Stimulated activated CD4-positive, alpha-beta T cell treated with anti-CD3 and anti-CD28 coated beads, Interleukin-1b, Interleukin-23, amount 100 ng/mL, for 1 hour (primary cell): ENCODE measurements at places on chromosomes 4 and X.

DNA sequence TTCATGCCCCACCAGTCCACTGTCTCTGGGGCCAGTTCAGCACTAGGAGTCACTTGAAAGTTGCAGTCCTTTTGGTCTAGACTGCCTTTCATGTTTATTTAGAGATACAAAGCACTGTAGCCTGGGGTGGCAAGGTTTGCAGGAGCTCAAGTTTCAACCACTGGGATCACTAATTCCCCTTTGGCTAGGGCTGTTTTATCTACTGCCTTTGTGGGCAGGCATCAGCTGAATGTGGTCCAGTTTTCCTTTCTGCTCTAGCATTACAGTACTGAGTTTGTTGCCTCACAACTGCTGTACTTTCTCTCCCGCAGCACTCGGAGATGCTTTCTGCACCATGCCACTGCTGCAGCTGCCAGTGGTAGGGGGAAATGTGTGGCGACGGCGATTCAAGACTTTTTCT, 222.3 kb upstream of the HDX start:
- DNase-seq: no peak

- DNase-seq: no peak
Measured at GRCh38 chr4:16386711-16387320, 160.5 kb upstream of the TAPT1 start.

DNA sequence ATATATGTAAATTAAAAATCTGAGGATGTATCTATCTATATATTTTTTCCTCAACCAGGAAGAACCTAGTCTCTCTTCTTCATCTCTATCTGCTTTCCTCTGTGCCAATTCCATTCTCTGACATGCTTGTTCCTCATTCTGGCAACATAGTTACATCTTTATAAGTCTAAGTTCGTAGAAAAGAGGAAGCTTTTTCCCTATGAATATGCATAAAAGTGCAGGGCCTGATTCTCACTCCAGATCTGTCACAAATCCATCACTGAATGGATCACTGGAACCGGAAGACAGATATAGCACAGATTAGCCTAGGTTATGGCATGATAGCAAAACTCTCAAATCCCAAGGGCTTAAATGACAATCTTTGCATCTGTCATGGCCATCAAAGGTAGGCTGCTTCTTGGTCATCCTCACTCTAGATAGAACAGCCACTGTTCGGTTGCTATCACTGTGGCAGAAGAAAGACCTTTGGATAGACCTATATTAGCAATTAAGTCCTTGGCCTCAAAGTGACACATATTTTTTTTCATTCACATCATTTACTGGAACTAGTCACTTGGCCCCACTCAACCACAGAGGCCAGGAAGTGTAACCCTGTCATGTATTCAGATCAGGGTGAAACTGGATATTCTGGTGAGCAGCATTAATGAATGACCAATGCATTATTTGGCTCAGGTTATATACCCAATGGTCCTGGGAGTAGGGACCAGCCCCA, 22.2 kb downstream of the DTHD1 start:
- no peak for DNase-seq

DNA sequence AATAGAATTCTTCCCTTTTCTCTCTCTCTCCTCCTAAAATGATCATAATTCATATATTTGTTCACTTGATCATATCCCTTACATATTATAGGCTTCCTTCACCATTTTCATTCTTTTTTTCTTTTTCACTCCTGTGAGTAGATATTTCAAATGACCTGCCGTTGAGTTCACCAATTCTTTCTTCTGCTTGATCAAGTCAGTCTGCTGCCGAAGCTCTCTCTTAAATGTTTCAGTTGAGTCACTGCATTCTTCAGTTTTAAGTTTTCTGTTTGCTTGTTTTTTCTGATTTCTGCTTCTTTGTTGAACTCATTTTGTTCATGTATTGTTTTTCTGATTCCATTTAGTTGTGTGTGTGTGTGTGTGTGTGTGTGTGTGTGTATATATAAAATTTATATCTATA, 354.3 kb downstream of the GPAT3 start:
- DNase-seq: no peak

DNA sequence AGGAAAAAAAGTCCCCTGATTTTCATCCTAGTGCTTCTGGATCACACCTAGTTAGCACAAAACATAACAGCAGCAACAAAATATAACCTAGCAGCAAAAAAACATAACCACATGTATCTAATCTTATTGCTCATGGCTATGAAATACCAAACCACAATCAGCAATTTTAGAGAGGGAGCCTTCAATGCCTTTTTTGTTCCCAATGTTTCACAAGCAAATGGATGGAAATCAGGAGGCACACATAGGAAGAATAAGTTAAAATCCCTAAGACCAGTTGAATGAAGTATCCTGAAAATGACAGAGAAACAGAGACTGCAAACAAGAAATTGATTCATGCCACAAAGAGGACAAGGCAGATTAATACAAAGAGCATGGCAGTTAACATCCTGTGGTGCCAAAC, 361.6 kb downstream of the GPM6A start:
- no peak for DNase-seq

DNA sequence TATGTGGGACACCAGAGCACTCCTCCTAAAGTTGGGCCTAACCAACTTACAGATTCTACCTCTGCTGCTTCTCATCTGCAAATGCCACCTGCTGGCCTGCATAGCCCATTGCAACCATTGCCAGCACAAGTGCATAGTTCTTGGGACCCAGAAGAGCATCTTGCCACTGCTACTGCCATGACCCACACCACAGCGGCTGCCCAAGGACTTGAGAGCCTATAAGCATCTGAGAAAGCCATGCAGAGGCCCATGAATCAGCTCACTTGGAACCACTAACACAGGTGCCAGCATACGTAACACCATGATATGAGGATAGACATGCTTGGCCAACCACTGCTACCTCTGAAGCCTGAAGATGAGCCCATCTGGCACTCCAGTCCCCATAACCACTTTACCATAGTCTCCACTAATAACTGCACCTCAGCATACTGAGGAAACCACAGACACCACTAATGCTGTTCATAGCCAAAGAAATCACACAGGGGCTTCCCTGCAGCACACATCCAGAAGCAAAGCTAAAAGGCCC, 258.1 kb upstream of the AGTR2 start:
- DNase-seq: no peak

GRCh38 chrX:47321823-47322371, 48.5 kb upstream of the ZNF157 start:
- no peak for DNase-seq

GRCh38 chrX:16867947-16868346, 2.2 kb downstream of the RBBP7 start:
- DNase-seq: no peak

- no peak for DNase-seq
Measured at GRCh38 chr4:102809190-102809589, 18.2 kb downstream of the UBE2D3 start.

DNA sequence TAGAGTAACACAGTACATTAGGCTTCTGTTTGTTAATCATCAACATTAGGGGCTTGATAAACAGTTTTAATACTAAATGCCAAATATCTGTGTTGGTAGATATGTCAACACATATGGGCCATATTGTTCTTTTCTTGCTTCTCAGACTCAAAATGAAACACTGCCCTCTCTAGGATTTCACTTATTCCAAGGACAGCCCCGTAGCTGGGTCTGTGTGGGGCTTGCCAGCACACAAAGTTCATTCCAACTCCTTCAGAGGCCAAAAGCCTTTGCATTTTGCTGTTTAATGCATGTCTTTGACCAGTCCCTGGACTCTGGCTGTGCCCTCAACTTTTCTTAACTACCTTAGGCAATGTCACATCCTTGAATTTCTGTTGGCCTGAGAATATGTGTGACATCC, 102.0 kb upstream of the ZNF827 start:
- DNase-seq: no peak

GRCh38 chrX:118506805-118507480, 11.3 kb downstream of the DOCK11 start:
- no peak for DNase-seq

GRCh38 chrX:147763131-147763530, 148.6 kb upstream of the FMR1 start:
- DNase-seq: no peak

- DNase-seq: no peak
Measured at GRCh38 chr4:65624651-65625050, 45.6 kb downstream of the EPHA5 start.

GRCh38 chrX:397575-397974, 10.9 kb upstream of the PPP2R3B start:
- no peak for DNase-seq

- no peak for DNase-seq
Measured at GRCh38 chr4:102569200-102569599, 68.0 kb downstream of the NFKB1 start.

DNA sequence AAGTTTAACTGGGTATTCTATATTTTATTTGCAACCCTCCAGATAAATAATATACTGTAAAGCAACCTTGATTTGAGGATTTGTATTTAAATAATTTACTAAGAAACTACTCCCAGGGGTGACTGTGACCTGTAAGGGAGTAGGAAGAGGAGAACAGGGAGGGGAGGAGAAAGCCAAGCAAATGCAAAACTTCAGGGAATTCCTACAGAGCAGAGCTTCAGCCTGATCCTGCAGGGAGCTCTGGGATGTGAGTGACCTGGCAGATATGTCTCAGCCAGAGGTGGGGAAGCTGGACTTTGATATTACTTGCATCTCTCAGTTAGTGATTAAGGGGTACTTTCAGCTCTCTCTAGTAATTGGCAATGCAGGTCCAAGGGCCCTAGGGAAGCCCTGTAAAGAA, 302.0 kb downstream of the FRMPD4 start:
- no peak for DNase-seq

DNA sequence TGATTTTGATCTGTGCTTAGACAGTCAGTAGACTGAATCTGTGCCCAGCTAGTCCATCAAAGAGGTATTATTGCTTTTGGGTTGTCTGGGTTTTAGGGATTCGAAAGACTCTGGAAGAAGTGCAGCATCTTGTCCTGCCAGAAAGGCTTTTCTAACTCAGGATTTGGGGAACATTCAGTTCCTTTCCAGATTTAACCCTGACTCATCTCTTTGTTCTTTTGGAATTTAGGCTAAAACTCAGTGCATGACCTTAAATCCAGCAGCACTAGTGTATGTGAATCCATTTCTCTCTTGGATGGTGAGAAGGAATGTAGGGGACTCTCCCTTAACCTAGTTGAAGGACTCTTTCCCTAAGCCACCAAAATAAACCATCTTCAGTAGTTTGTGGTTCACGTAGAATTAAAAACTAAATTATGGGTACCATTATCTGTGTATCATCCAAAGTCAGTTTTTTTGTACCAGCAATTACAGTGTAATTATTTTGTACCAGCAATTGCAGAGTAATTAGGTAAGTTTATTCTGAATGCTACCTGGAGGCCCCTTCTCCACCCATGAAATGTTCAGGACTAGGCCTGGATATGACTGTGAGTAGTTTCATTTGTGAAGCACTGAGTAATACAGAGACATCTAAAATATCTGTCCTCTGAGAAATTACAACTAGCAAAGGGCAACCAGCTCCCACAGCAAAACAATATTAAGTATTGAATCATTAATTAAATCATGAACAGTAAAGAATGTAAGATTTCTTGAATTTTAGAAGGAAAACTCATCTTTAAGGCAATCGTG, 384.0 kb downstream of the TMA16 start:
- DNase-seq: no peak

DNA sequence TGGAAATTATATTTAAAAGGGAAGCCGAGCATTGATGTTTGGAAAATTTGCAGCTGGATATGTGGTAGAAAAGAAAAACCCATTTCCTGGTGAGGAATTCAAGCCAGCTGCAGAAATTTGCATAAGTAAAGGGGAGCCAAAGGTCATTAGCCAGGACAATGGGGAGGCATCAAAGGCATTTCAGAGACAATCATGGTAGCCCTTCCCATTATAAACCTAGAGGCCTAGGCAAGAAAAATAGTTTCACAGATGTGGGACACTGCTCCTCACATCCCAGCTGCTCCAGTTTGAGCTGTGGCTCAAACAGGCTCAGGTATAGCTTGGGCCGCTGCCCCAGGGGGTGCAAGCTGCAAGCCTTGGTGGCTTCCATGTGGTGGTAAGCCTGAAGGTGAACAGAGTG, 35.8 kb downstream of the NAP1L3 start:
- no peak for DNase-seq

DNA sequence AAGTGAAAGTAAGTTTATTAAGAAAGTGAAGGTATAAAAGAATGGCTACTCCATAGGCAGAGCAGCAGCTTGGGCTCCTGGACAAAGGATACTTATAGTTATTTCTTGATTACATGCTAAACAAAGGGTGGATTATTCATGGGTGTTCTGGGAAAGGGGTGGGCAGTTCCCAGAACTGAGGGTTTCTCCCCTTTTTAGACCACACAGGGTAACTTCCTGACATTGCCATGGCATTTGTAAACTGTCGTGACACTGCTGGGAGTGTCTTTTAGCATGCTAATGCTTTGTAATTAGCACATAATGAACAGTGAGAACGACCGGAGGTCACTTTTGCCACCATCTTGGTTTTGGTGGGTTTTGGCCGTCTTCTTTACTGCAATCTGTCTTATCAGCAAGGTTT, 557.6 kb downstream of the SPRY1 start:
- DNase-seq: no peak

DNA sequence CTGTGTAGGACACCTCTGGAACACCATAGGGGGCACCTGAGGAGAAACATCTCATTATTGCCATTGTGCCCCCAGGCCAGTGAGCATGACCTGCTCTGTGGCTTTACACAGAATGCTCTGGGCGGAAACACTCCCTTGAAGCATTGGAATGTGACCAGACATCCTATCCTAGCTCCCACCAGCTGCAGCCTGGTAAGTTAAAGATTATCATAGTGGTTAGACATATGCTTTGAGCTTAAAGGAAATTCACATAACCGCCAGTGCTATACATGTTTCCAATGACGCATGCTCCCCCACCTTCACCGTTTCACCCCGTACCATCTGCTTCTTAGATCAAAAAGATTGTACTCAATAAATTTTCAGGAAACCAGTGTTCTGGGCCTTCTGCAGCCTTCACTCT, 217.7 kb upstream of the CENPE start:
- DNase-seq: no peak

- DNase-seq: no peak
Measured at GRCh38 chr4:108979759-108980158, 216.9 kb upstream of the ETNPPL start.

DNA sequence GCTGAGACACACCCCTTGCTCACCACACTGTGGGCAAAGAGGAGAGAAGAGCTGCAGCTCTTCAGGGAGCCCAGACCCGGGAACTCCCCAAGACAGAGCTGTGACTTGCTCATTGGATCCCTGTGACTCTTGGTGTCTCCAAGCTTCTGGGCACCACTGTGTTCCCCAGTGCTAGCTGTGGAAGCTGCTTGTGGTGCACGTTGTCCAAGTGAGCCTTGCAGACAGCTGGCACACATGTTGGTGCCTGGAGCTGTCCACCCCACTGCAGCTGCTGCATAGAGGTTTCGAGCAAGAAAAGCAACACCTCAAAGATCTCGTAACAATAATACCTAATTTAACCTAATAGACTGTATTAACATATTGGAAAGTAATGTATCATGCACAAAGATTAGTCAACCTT, 1089.3 kb downstream of the PCDH18 start:
- DNase-seq: no peak

DNA sequence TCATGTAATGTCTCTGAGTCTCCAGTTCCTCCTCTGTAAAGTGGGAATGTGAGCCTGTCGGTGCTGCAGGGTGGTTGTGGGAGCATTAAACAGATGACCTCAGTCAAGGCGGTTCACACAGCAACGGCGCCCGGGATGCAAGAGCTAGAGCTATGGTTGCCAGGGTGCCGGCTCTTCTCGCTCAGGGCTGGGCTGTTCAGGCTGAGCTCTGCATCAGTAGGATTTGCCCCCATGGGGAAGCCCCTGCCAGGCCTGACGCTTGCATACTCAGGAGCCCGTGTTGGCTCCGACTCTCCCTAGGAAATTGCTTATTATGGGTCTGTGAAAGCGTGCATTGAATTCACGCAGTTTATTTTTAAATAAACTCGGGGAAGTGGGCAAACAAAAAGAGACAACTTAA, 67.3 kb downstream of the PSAPL1 start:
- DNase-seq: no peak
